ENCODE measurements at places on chromosomes 5 and 9. TPM values are rescaled to one million over a fixed set of nuclear protein-coding genes. Genes with fewer than 3 reads are reported as not detected.

CTXN3 gene
- polyA plus RNA-seq: not detected

ZNF483 gene
- polyA plus RNA-seq: 3.8 TPM

CCNI2 gene
- 0.66 TPM for polyA plus RNA-seq

GFPT2 gene
- polyA plus RNA-seq: 39.8 TPM

MEIKIN gene
- not detected for polyA plus RNA-seq

IFNA2 gene
- polyA plus RNA-seq: not detected

SLC9A3 gene
- 5.7 TPM for polyA plus RNA-seq

ARID3C gene
- not detected for polyA plus RNA-seq

CREB3 gene
- polyA plus RNA-seq: 62.3 TPM

HAVCR2 gene
- polyA plus RNA-seq: not detected

TNC gene
- 23.9 TPM for polyA plus RNA-seq

AGXT2 gene
- not detected for polyA plus RNA-seq

LECT2 gene
- not detected for polyA plus RNA-seq

BNC2 gene
- 1.5 TPM for polyA plus RNA-seq

COL15A1 gene
- polyA plus RNA-seq: 1.3 TPM

ZBTB34 gene
- 4.9 TPM for polyA plus RNA-seq

RMRP gene
- polyA plus RNA-seq: not detected

C5orf58 gene
- not detected for polyA plus RNA-seq

SOX30 gene
- not detected for polyA plus RNA-seq

FCHSD1 gene
- 13.0 TPM for polyA plus RNA-seq

BARHL1 gene
- not detected for polyA plus RNA-seq

EFNA5 gene
- 4.5 TPM for polyA plus RNA-seq

HTR1A gene
- not detected for polyA plus RNA-seq

Measured in cardiac muscle cell (in vitro differentiated cells and primary cell).